ENCODE measurements at places on chromosomes 6 and 20. TPM values are rescaled to one million over a fixed set of nuclear protein-coding genes. Genes with fewer than 3 reads are reported as not detected.

DNA sequence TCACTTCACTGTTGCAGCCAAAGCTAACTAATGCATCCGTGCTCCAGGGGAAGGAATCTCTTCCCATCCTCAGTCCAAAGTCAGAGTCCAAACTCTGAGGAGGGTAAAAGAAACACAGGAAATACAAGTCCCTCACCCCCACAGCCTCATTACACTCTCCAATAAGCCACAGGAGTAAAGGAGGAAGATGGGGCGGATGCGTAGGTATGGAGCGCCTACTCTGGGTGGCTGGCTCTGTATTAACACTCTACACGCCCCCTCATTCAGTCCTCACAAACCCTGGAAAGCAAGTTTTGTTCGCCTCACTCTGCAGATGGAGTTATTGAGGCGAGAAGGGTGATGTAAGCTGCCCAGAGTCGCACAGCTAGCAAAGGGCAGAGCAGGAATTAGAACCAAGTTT is 242.9 kb downstream of the NRN1 start:
- DNase-seq, result no peak

DNA sequence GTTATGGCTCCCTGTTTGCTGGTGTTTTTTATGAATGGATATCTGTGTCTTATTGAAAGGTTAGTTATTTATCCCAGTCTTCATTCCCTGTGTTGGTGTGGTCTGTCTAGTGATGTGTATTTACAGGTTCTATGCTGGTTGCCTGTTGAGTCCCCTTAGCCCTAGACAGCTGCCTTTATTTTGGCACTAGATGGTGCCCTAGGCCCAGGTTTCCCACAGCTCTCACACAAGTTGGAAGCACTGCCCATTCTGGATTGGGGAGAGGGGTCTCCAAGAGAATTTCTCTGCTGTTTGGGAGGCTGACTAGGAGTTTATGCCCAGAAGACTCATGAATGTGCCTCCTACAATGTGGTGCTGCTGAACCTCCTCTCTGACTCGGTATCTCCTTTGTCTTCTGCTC is 12.4 kb downstream of the GRM1 start:
- DNase-seq, result no peak

Gene CDYL
- 49.8 TPM for total RNA-seq

Gene SIRPD
- not detected for total RNA-seq

Gene DACT2
- not detected for total RNA-seq
